ENCODE measurements at places on chromosomes 13 and 19.

DNA sequence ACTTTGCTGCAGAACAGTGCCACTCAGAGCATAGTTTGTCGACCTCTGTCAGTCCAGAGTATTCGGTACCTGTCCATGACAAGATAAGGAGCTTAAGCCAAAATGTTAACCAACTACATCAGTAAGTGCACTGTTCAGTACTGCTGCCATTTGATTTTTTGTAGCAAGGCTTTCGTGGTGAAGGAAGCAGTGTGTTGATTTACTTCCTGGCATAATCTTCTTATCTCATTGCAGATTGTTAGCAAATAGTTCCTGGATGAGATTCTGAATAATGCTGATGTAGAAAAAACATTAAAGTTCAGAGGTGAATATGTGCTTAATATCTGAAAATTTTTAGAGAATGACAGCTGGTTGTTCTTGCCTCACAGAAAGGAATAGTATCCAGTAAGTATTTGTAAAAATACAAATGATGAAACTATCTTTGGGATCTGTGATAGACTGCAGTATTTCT, 85.7 kb downstream of the LRRC63 start:
- DNase-seq, result peak; percentile 24

DNA sequence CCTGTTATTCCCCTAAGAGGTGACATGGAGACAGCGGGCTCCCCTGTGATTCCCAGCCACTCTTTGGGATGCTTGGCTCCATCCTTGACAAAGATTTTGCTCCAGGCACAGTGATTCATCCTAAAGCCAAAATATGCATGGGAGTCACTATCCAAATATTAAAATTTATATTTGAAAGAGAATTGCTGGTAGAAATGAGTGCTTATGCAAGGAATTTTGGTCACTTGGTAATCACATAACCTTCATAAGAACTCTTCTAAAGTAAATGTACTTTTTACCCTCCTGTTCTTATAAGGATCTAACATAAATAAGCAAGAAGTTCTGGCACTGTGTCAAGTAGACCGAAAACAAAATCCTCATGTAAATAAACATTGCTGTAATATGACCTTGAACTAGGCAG, 385.8 kb downstream of the ITGBL1 start:
- no peak for DNase-seq

DNA sequence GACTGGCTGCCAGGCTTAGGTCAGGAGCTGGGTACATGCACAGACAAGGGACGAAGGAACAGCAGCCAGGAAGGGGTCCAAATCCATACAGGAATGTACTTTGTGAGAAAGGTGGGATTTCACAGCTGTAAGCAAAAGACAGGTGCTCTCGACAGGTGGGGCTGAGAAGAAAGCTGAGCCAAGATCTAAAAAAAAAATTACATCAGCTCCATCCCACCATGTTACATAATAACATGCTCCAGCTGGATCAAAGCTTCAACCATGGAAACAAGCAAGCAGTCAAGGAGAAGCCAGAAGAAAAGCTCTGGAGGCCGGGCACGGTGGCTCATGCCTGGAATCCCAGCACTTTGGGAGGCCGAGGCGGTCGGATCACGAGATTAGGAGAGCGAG, 8.0 kb downstream of the UBXN6 start:
- DNase-seq, result no peak

DNA sequence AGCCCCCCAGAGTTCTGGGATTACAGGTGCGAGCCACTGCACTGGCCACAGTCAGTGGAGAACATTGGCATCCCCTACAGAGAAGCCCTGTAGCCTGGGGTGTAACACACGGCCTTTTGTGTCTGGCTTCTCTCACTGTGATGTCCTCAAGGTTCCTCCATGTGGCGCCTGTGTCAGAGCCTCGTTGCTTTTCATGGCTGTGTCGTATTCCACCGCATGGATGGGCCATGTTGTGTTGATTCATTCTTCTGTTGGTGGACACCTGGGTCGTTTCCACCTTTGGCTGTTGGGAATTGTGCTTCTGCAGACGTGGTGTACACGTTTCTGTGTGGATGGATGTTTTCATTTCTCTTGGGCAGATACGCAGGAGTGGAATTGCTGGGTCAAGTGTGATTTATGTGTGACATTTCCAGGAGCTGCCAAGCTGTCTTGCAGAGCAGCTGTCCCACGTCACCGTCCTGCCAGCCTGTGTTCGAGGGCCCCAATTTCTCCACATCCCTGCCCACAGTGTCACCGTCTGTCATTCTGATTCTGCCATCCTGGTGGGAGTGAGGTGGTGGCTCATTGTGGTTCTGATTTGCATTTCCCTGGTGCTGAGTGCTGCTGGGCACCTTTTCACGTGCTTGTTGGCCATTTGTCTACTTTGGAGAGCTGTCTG, 59.4 kb downstream of the KDM4B start:
- no peak for DNase-seq

- DNase-seq, result no peak
These were observed 38.8 kb downstream of the VSTM2B start for GRCh38 chr19:29564574-29565005.

- DNase-seq, result no peak
These were observed 1.4 kb upstream of the CYP2F1 start for GRCh38 chr19:41112728-41113290.

DNA sequence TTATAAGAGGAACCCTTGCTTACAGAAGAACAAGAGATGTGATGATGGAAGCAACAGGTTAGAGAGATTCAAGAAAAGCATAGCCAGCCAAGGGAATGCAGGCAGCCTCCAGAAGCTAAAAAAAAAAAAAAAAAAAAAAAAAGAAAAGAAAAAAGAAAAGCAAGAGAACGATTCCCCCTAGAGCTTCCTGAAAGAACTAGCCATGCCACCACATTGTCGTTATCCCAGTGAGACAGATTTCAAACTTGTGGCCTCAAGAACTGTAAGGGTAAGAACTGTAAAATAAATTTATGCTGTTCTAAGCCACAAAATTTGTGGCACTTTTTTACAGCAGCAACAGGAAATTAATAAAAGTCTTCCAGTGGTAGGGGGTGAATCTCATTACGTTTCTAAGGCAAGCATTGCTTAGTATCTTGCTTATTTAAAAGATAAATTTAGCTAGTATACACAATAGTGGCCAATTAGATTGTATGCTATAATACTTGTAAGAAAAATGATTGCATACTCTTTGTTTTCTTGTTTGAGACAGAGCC, 21.8 kb downstream of the RFXAP start:
- no peak for DNase-seq

GRCh38 chr13:67281466-67281865, 51.3 kb upstream of the PCDH9 start:
- no peak for DNase-seq

DNA sequence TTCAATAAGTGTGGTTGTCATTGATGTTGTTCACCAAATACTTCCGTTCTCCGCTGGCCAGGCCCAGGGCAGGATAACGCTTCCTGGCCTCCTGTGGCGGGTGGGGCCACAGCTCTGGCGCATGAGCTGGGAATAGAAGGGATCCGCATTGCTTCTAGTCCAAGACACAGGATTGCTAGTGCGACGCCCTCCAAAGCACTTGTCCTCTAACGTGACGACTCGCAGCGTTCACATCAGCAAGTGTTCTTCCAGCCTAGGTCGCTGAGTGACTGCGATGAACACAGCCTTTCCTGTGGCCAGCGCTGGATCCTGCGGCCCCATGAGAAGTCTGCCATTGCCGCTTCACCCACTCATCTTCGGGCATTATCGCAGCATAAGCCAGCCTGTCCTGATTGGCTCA, 39.4 kb downstream of the VSTM2B start:
- no peak for DNase-seq

- no peak for DNase-seq
These were observed 59.0 kb downstream of the CCDC70 start for GRCh38 chr13:51920786-51921185.

DNA sequence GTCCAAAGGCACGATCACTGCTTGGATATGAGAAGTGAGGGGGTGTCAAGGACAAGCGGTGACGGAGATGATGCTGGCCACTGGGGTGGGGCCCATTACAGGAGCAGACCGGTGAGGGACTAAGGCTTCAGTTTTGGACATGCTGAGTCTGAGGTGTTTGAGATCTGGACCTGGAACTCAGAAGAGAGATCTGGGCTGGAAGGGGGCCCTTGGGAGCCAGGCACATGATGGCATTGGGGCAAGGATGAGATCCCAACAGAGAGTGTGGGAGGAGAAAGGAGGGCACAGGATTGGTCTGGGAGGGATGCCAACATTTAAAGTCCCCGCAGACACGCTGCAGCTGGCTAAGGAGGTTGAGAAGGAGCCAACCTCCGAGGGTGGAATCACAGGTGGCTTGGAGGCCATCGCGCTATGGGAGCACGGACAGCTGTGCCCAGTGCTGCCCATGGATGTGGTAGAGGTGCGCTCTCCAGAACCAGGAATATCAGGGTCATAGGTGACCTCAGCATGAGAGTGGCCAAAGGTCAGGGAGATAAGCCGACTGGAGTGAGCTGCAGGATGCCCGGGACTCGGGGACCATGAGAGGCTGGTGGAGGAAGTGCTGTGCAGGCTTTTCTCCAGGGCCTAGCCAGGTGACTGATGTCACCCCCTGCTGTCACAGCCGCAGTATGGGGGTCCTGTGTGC, 21.8 kb downstream of the DHRS12 start:
- DNase-seq, result no peak

DNA sequence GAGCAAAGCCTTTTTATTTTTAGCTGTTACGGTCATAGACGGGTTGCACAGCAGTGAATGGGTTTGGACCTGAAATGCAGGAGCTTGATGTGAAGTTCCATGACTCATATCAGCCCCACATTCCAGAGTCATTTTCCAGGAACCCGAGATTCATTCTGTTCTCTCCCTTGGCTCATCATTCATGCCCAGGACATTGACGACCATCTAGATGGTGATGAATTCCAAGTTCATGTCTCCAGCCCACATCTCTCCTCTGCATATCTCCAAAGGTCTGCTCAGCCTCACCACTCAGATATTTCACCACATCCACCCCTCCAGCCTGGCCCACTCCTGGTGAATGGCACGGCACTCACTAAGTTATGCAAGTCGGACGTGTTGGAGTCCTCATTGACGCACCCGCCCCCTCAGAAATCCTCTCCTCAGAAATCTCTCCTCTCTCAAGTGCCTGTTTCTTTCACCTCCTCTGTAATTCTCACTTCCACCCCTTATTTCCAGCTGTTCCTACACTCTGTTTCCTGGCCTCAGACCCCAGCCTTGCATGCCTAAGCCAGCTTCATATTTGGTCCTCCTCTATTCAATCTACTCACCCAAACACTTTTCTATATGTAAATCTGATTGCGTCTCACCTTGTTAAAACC, 83.1 kb downstream of the ALOX5AP start:
- no peak for DNase-seq

DNA sequence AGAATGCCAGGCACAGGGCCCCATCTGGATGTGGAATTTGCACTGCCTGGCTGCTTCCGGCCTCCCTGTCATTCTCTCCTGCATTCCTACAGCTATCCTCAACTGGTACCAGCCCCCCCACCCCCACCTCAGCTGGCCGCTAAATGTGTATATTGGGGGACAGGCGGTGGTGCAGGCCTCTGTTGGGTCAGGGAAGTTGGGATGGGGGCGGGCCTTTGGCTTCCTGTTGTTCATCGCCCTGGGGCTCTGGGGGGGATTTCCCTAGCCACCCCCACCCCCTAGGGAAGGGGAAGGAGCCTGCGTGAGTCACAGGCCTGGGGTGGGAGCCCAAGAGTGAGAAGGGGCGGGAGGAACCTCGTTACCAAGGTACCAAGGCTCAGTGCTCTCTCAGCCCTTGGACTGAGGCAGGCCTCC, 10.6 kb downstream of the POU2F2 start:
- DNase-seq, result peak; percentile 80

DNA sequence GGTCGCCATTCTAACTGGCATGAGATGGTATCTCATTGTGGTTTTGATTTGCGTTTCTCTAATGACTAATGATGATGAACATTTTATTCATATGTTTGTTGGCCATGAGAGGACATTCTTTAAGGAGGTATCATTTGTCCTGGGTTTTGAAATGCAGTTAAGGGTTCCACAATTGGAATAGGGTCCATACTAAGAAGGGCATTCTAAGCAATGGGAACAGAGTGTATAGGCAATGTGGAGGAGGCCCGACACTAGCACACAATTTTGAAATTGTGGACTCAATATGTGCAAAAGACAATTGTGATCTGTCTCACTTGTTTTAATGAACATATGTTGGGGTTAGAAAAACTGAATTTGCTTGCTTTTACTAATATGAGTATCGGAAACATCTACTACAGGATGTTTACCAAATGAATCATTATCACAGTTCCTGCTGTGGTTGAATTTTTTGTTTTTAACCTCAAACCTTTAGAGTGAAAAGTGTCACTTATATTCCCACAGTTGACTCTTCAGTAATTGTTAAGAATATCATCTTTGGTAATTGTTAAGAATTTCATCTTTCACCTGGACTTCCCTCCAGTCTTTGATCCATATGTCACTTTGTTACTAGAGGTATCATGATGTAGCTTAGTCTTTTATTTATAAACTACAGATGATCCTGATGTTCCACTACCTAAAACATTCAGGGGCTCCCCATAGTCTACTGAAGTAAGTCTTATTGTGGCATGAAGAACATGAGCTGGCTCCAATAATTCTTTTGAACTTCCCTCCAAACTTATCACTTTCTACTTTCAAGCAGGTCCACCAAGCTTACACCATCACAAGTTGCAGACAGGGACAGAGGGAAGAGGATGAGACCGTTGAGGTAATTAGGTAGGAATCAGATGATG, 109.7 kb upstream of the KLF12 start:
- DNase-seq, result no peak

GRCh38 chr19:55339889-55340783, 460 bp downstream of the KMT5C start:
- no peak for DNase-seq

DNA sequence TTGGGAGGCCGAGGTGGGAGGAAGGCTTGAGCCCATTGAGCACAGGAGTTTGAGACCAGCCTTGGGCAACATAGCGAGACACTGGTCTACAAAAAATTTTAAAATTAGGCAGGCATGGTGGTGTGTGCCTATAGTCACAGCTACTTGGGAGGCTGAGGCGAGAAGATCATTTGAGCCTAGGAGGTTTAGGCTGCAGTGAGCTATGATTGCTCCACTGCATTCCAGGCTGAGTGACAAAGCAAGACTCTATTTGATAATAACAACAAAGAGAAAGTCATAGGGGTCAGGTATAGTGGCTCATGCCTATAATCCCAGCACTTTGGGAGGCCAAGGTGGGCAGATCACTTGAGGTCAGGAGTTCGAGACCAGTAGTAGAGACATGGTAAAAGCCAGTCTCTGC, 4.6 kb upstream of the SLC44A2 start:
- DNase-seq, result no peak

GRCh38 chr13:50401721-50402465, 386.6 kb downstream of the KCNRG start:
- no peak for DNase-seq

- no peak for DNase-seq
These were observed 238.8 kb upstream of the PCDH20 start for GRCh38 chr13:61654481-61654880.

- no peak for DNase-seq
These were observed 34.1 kb upstream of the GAS6 start for GRCh38 chr13:113897966-113898365.

GRCh38 chr13:23899555-23899954, 2.3 kb upstream of the C1QTNF9B start:
- DNase-seq, result no peak

GRCh38 chr13:75220861-75221260, 261.1 kb downstream of the TBC1D4 start:
- no peak for DNase-seq
